Psoas muscle (tissue), 8 donors: ENCODE measurements at places on chromosomes 11 and 22. TPM values are rescaled to one million over a fixed set of nuclear protein-coding genes. Genes with fewer than 3 reads are reported as not detected.

DNA sequence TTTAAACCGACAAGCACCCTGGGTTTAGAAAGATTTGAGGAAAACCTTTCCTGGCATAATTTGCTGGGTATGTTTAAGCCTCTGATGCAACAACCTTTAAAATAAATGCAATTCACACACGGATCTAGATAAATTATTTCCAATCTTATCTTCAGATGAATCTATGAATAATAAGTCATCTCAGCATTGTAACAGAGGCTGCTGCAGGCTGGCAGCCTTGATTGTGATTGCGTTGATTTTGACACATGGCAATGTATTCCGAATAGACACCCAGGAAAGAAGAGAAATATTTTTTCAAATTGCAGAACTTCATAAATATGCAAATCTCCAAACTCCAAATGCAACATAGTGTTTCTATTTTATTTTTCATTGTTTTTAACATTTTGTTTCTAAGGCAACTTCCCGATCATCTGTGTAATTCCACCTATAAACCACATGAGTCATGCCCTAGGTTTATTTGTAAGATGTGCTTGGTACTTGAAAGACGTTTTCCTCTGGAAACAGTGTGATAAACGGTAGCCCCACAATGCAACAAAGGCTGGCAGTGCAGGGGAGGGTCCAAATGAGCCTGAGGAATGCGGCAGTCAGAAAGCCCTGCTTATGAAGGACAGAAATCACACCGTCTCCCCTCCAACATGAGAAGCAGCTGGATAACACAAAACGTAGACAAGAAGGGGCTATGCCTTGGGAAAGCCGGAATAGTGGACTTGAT, 359.0 kb downstream of the BRD1 start:
- H3K27ac ChIP-seq = no peak overlapping the region
- no peak for DNase-seq
- H3K27me3 ChIP-seq = peaks cover 4% of the 10 kb centered on the region

The APOBEC3C gene
- polyA plus RNA-seq = 0.82 TPM

GRCh38 chr11:68128682-68129327, 7.6 kb upstream of the CHKA start:
- peak overlapping the region; percentile 77 for H3K4me3 ChIP-seq
- peak overlapping the region; percentile 61 for H3K27ac ChIP-seq
- peak; percentile 68 for DNase-seq
- no peaks in the 10 kb centered on the region for H3K36me3 ChIP-seq
- no peaks in the 10 kb centered on the region for H3K27me3 ChIP-seq
- peaks cover 6% of the 10 kb centered on the region for H3K4me1 ChIP-seq

DNA sequence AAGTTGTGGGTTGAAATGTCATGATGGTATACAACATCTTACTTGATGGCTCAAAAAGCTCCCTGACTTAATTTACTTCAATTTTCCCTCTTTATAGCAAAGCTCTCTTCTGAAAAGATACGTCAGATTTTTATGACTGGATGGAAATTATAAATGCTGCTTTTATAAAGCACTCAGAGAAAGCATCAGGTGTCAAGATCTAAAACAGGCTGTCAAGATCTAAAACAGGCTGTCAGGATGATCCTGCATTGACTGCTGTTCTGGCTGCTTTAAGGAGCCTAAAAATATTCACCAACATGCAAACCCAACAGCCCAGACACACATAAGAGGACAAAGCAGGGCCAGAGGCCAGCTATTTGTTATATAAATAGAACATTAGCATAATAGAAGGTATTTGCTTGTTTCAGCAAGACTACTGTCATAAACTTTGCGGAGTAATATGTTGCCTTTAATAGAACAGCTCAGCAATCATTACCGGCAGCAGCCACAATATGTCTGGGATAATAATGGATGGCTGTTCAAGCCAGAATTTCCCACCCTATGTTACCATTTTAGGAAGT, 77.3 kb upstream of the ANO5 start:
- peak overlapping the region; percentile 11 for H3K4me3 ChIP-seq
- DNase-seq = peak; percentile 52
- peak overlapping the region; percentile 71 for H3K27ac ChIP-seq
- H3K36me3 ChIP-seq = no peaks in the 10 kb centered on the region
- no peaks in the 10 kb centered on the region for H3K27me3 ChIP-seq

The FAM168A gene
- 5.3 TPM for polyA plus RNA-seq

- DNase-seq = no peak
- H3K4me3 ChIP-seq = no peak overlapping the region
- no peaks in the 10 kb centered on the region for H3K36me3 ChIP-seq
These were observed 339.4 kb downstream of the CADM1 start for GRCh38 chr11:115164774-115165173.

DNA sequence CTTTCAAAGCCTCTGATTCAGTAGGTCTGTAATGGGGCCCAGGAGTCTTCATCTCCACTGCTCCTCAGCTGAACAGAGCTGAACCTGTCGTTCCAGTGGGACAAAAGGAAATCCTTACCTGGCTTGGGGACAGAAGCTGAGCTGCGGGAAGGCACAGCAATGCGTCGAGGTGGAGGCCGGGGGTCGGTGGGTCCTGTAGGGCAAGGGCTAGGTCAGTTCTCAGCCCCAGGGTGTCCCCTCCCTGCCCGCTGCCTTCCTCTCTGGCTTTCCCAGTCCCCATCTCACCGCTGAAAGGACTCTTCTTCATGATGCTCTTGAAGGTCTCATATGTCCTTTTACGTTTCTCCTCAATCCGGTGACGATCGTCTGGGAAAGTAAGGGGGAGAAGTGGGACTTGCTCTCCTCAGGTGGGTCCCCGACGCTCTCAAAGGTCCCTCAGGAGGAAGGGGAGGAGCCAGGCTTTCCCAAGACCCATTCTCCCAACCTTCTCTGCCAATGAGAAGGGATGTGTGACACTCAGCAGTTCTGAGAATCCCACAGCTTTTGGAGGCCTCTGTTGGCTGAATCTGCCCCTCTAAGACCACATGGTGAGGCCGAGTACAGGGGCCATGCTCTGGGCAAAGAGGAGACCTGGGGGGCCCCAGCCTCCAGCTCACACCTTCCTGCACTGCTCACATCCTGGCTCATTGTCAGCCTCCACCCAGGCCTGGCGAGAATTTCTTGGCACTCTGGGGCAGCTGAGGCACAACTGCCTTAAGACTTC, 7.0 kb downstream of the RELA start:
- no peak overlapping the region for H3K27ac ChIP-seq
- peak; percentile 45 for DNase-seq
- H3K4me3 ChIP-seq = no peak overlapping the region
- H3K4me1 ChIP-seq = peaks cover 17% of the 10 kb centered on the region
- H3K27me3 ChIP-seq = no peaks in the 10 kb centered on the region

The ACTN3 gene
- 8.7 TPM for polyA plus RNA-seq

The RAG1 gene
- polyA plus RNA-seq = 0.35 TPM

The CHRNA10 gene
- 0.13 TPM for polyA plus RNA-seq

DNA sequence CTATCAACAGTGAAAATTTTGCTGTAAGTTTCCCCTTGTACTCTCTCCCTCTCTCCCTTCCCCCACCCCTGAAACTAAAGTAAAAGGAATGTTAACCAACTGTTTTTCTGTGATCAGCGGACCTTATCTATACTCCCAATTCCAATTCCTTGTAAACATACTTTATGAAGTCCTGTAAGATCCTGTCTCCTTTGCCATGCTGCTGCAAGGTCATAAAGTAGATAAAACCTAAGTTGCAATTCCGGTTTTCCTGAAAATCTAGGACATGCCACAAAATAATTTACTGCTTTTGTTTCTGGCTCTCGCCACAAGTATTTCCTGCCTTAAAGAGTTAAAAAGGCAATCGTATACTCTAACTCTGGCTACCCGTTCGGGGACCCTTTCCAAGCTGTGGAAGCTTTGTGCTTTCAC, 1469.0 kb downstream of the LRRC4C start:
- no peaks in the 10 kb centered on the region for H3K27me3 ChIP-seq
- DNase-seq = no peak
- H3K4me1 ChIP-seq = no peaks in the 10 kb centered on the region
- no peak overlapping the region for H3K27ac ChIP-seq

The SERPING1 gene
- polyA plus RNA-seq = 77.2 TPM

The CRYBA4 gene
- not detected for polyA plus RNA-seq

DNA sequence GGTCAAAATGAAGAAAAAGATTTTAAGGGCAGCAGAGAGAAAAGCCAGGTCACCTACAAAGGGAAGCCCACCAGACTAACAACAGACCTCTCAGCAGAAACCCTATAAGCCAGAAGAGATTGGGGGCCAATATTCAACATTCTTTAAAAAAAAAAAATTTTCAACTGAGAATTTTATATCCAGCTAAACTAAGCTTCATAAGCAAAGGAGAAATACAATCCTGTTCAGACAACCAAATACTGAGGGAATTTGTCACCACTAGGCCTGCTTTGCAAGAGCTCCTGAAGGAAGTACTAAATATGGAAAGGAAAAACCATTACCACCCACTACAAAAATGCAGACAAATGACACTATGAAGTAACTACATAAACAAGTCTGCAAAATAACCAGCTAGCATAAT, 13.1 kb downstream of the PATE4 start:
- no peaks in the 10 kb centered on the region for H3K4me1 ChIP-seq
- no peak overlapping the region for H3K4me3 ChIP-seq
- no peak overlapping the region for H3K27ac ChIP-seq
- DNase-seq = no peak
- no peaks in the 10 kb centered on the region for H3K36me3 ChIP-seq
- no peaks in the 10 kb centered on the region for H3K27me3 ChIP-seq

- DNase-seq = no peak
- peaks cover 4% of the 10 kb centered on the region for H3K27me3 ChIP-seq
- no peaks in the 10 kb centered on the region for H3K4me1 ChIP-seq
- no peak overlapping the region for H3K4me3 ChIP-seq
- no peak overlapping the region for H3K27ac ChIP-seq
These were observed 53.1 kb downstream of the GGTLC2 start for GRCh38 chr22:22697377-22698117.

DNA sequence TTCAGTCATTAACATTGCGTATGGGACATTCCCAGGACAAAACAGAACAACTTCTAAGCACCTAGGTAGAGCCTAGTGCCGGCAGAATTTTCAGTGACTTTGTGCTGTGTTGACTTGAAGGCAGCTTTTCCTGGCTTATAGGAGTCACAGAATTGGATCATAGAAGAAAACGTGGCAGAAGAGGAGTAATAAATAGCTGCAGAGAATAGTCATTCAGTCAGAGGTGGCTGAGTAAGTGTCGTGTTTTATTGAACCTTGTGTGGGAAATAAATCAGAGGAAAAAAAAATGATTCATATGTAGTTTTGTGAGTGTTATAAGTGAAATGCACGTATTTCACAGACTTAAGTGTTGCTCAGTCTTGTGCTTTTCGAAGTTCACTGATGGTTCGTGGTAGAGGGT, 2.1 kb downstream of the BARX2 start:
- H3K4me3 ChIP-seq = no peak overlapping the region
- DNase-seq = no peak
- H3K4me1 ChIP-seq = peaks cover 10% of the 10 kb centered on the region
- peaks cover 87% of the 10 kb centered on the region for H3K27me3 ChIP-seq

- DNase-seq = peak; percentile 78
- H3K27me3 ChIP-seq = no peaks in the 10 kb centered on the region
- H3K27ac ChIP-seq = peak overlapping the region; percentile 88
- peak overlapping the region; percentile 85 for H3K4me3 ChIP-seq
These were observed 605 bp upstream of the RAPSN start for GRCh38 chr11:47449541-47449940.

DNA sequence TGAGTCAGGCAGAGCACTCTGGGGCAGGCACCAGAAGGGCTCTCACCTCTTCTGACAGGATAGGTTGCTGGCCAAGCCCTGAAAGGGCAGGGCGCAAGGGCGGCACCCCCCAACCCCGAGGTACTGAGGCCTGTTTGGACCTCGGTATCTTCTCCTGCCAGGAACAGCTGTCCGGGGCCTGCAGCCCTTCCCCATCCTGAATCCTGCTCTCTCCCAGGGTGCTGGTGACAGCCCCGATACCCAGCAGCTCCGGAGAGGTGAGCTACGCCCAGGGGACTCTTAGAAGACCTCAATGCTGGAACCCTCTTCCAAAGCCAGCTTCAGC, 79.1 kb downstream of the PHF21B start:
- no peak overlapping the region for H3K4me3 ChIP-seq
- DNase-seq = peak; percentile 42
- H3K27ac ChIP-seq = no peak overlapping the region
- H3K36me3 ChIP-seq = no peaks in the 10 kb centered on the region
- H3K4me1 ChIP-seq = no peaks in the 10 kb centered on the region

GRCh38 chr11:21037850-21038249, 368.5 kb downstream of the NELL1 start:
- no peaks in the 10 kb centered on the region for H3K36me3 ChIP-seq
- no peaks in the 10 kb centered on the region for H3K27me3 ChIP-seq
- no peaks in the 10 kb centered on the region for H3K4me1 ChIP-seq
- H3K27ac ChIP-seq = no peak overlapping the region
- no peak overlapping the region for H3K4me3 ChIP-seq
- no peak for DNase-seq

The MYRF gene
- 0.08 TPM for polyA plus RNA-seq

GRCh38 chr11:129620237-129621104, 195.2 kb upstream of the TMEM45B start:
- no peak overlapping the region for H3K4me3 ChIP-seq
- H3K27ac ChIP-seq = no peak overlapping the region
- no peaks in the 10 kb centered on the region for H3K27me3 ChIP-seq
- no peaks in the 10 kb centered on the region for H3K4me1 ChIP-seq

The OR2D2 gene
- not detected for polyA plus RNA-seq

- H3K27ac ChIP-seq = no peak overlapping the region
- no peak overlapping the region for H3K4me3 ChIP-seq
- no peaks in the 10 kb centered on the region for H3K4me1 ChIP-seq
- no peak for DNase-seq
These were observed 20.4 kb upstream of the POGLUT3 start for GRCh38 chr11:108518581-108518980.

GRCh38 chr11:76267556-76267955, 61.3 kb upstream of the WNT11 start:
- no peaks in the 10 kb centered on the region for H3K27me3 ChIP-seq
- no peak overlapping the region for H3K4me3 ChIP-seq
- H3K27ac ChIP-seq = no peak overlapping the region
- H3K4me1 ChIP-seq = no peaks in the 10 kb centered on the region

DNA sequence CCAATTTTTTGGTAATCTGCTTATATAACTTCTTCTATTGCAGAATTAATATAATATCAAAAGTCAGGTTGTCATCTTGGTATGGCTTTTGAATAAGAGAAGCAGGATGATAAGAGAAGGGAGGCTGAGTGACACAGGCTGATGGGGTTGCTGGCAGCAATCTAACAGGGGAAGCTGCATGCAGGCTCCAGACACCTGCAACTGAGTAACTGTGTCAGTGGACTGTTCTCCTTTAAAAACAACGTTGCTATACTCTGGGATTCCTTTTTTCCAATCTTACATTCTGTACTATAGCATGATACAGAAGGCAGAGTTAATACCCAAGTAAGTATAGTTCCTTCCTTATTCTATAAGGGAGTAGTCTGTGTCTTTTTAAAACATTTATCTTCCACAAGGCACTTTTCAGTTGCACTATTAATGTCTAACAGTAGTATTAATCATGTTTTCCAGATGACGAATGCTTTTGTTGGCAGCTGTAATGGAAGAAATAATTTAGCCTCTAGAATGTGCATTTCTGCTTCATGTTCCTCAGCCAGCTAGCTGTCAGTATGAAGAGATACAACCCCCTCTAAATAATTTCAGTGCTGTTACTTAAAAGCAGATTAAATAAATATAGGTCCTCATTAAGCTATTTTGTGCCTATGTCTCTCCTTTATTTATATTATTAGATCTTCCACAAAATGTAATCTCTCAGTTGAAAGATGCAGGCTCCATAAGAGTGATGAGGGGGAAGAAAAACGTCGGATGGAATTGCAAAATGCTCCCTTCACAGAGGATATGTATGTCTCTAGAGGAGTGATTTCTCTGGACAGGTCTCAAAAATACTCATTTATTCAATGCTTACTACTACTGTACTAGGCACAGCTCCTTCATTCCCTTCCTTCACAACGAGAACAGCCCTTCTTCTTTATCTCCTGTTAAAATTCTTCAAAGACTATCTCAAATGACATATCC, 50.8 kb downstream of the ATG16L2 start:
- no peak overlapping the region for H3K27ac ChIP-seq
- H3K27me3 ChIP-seq = no peaks in the 10 kb centered on the region
- DNase-seq = no peak
- H3K4me1 ChIP-seq = no peaks in the 10 kb centered on the region
- no peaks in the 10 kb centered on the region for H3K36me3 ChIP-seq

The GLB1L2 gene
- 0.14 TPM for polyA plus RNA-seq
